GM13977 (cell line): ENCODE measurements at places on chromosomes 7 and 10.

- no peak for DNase-seq
Observed at GRCh38 chr7:156650042-156650441, 9.5 kb downstream of the RNF32 start.

GRCh38 chr10:21022821-21023220 lies 125.7 kb upstream of the NEBL start:
- no peak for DNase-seq

DNA sequence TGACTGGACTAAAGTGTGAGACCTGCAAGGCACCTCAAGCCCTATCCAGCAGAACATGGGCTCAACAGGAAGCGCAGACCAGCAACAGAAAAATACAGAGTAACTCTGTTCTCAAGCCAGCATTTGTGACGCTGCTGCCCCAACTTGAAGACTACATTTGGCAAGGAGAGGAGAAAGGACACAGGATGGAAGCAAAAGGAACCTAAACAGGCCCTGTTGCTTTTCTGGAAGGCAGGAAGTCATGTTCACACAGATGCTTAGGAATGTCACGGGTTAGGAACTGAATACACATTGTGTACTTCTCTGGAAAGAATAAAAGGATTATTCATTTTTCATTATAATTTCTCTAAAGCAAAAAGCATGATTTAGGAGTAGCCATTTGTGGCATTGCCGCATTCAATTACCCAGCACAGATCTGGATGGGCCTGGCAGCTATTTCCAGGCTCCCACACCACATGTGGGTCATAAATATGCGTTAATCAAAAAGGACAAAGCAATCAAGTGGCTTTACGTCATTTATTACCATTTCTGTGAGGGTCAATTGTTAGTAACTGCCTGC lies 19.8 kb upstream of the TOMM7 start:
- no peak for DNase-seq

DNA sequence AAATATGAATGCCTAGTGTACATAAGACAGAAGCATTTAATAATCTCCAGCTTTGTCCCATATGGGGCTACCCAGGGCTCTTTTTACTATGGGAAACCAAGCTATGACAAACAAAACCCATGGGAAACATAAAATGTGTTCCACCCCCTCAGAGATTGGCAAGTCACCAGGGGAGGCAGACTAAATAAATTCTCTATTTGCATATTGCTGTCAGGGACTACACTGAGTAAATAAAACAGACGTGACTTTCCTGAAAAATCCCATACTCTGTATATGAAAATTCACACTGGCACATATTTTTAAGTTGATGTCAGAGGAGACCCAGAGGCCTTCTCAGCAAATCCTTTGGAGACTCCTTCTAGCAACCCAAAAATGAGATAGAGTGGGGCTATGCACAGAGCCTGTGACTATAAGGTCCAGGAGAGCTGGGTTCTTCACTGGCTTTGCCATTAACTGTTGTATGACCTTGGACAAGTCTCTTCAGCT lies 44.0 kb upstream of the HPSE2 start:
- no peak for DNase-seq

GRCh38 chr10:90304533-90304932 lies 553.3 kb downstream of the HTR7 start:
- no peak for DNase-seq

- DNase-seq, result no peak
Observed at GRCh38 chr10:88278912-88279311, 304.2 kb downstream of the RNLS start.

GRCh38 chr10:130050721-130051120 lies 59.9 kb downstream of the C10orf143 start:
- DNase-seq, result no peak

DNA sequence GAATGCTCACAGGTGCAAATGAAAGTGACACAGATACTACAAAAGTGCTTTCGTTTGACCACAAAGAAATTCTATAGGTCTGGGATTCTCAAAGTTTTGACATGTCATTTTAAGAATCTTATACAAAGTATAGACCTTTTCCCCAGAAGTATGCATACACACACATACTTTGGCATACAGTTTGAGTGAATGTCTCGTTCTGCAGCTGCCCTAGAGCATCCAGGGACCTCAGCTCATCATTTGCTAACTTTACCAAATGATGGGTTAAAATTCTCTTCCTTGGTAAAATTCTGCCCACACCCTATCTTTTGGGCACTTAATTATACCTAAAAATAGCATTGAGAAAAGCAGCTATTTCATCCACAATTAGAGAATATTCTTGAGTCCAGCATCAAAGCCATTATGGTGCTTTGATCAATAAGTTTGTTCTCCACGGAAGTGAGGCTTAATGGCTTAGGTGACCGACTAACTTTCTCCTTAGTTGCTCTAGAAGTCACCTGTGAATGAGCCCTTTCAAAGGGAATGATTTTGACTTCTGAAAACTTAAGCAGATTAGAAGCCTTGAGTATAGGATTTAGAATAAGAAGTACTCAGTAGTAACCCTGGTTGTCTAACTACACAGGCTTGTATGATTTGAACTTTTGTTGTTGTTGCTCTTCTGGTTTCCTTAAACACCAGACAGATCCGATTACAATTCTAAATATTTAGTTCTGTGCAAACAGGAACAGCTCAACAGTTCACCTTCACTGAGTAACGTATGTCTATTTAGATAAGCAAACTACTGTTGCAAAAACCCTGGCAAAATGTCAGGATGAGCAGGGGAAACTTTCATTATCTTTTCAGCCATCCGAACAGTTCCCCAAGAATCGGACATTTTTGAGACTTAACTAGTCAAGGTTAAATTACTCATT lies 70.6 kb downstream of the CNNM2 start:
- DNase-seq, result no peak

DNA sequence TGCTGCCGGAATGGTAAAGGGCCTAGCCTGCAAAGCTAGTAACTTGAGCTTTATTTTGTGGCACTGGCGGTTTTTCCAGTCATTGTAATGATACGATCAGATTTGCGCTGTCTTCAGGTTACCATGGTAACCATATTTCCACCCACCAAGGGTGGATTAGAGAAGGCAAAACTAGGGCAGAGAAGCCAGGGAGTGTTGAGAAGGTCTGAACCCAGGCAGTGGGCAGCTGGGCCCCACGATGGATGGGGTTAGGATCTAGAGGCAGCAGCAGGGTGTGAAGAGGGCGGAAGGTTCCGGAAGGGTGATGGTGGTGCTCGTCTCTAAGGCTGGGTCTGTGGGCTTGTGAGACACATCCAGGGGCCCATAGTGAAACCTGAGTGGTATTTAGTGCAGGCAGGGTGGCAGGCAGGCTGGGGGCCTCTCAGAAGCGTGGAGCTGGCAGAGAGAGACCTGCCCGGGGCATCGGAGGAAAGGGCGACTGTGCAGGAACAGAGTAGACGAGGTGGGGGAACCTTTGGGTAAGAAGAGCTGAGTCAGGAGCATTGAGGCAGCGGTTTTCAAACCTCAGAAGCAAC lies 87.9 kb upstream of the GTF2I start:
- DNase-seq, result no peak

GRCh38 chr7:27611059-27611458 lies 51.6 kb downstream of the HIBADH start:
- no peak for DNase-seq

GRCh38 chr10:113576852-113577251 lies 24.0 kb downstream of the HABP2 start:
- no peak for DNase-seq

- no peak for DNase-seq
Observed at GRCh38 chr7:157391036-157391710, 54.4 kb downstream of the DNAJB6 start.

DNA sequence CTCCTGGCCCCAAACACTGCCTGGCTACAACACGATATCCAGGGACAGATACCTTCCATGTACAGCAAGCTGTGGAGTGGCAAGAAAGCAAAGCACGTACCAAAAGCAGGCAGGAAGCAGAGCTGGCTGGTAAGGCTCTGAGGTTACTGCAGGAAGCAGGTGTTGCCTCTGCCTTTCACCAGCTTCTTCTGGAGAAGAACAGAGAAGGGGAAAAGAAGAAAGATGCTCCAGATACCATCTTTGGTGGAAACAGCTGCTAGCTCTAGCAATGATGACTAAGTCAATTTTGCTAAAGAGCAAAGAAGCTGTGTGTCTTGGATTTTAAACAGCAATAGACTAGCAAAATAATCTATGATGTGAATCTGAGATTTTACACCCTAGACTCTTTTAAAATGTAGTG lies 34.9 kb upstream of the PRSS1 start:
- DNase-seq, result no peak

DNA sequence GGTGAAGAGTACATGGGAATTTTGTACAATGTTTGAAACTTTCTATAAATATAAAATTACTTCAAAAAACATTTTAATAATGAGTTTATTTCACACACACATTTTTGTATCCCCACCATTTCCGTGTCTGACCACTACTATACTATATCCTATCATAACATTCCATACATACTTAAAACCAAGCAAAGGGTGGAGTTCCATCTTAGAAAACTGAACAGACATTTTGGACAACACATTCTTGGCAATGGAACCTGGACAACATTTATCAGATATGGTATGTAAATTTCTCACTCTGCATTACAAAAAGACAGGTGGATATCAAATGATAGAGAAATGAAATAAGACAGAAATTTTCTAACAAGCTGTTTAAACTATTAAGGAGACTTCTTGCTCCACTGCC lies 168.9 kb downstream of the TWIST1 start:
- no peak for DNase-seq

- peak; percentile 88 for DNase-seq
Observed at GRCh38 chr10:119206603-119207365, 587 bp upstream of the GRK5 start.

GRCh38 chr10:110993024-110993693 lies 73.8 kb downstream of the SHOC2 start:
- peak; percentile 31 for DNase-seq

- no peak for DNase-seq
Observed at GRCh38 chr10:89553064-89553734, 17.8 kb upstream of the SLC16A12 start.

- no peak for DNase-seq
Observed at GRCh38 chr7:137032436-137032835, 164.0 kb downstream of the CHRM2 start.

GRCh38 chr10:111996103-111996502 lies 187.5 kb downstream of the GPAM start:
- peak; percentile 23 for DNase-seq

GRCh38 chr7:139601176-139601575 lies 77.7 kb downstream of the CLEC2L start:
- DNase-seq, result no peak

DNA sequence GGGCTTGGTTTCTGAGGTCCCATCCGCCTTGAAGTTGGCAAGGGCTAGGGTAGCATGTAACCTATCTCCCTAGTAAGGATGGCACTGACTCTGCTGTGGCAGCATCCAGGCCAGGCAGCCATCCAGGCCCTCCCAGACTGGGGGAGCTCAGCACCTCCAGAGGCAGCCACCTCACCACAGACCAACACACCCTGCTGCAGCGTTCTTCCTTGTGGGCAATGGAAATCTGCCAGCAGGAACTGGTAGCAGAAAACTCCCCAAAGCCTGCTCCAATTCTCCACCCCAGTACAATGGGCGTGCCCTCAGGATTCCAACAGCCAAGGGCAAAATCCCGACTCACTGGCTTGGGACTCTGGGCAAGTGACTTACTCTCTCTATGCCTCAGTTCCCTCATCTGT lies 27.5 kb downstream of the DLG5 start:
- DNase-seq, result no peak

GRCh38 chr7:1123715-1124114 lies 35.8 kb downstream of the GPER1 start:
- DNase-seq, result no peak

DNA sequence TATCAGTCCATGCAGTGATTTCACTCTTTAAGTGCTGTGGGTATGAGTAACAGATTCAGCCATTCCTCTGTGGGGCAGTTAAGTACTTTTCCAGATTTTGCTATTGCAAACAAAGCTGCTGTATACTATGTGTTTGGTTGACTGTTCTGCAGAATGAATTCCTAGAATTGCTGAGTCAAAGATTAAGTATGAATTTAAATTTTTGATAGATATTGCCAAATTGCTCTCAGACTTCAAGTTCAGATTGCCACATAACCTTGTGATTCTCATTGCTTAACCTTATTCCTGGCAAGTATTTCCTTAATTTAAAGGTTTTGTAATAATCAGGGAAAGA lies 21.6 kb upstream of the SAR1A start:
- no peak for DNase-seq

DNA sequence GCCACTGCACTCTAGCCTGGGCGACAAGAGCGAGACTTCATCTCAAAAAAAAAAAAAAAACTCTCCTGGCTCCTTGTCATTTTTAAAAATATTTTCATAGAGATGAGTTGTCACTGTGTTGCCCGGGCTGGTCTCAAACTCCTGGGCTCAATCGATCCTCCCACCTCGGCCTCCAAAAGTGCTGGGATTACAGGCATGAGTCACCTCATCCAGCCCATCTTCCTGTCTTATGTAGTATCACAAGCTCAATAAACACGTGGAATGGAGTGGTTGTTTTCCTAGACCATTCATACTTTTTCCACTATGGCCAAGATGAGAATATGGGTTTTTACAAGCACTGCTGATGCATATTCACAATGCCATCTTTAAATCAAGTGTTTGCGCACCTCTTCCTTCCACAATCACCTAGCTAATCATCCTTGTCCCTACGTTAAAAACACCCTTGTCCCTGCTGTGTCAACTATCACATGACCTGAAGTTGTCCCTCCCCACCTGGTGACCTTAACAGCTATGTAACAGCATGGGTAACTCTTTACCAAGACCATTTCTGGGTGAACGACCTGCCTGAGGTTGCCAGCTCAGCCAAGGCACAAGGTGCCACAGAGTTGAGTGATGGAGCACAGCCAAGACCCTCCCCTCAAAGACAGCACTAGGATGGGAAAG lies 21.3 kb downstream of the DLG5 start:
- no peak for DNase-seq

GRCh38 chr7:5231811-5232484 lies 41.9 kb downstream of the WIPI2 start:
- DNase-seq, result peak; percentile 75

GRCh38 chr7:114412548-114412947 lies 2.1 kb upstream of the FOXP2 start:
- no peak for DNase-seq

DNA sequence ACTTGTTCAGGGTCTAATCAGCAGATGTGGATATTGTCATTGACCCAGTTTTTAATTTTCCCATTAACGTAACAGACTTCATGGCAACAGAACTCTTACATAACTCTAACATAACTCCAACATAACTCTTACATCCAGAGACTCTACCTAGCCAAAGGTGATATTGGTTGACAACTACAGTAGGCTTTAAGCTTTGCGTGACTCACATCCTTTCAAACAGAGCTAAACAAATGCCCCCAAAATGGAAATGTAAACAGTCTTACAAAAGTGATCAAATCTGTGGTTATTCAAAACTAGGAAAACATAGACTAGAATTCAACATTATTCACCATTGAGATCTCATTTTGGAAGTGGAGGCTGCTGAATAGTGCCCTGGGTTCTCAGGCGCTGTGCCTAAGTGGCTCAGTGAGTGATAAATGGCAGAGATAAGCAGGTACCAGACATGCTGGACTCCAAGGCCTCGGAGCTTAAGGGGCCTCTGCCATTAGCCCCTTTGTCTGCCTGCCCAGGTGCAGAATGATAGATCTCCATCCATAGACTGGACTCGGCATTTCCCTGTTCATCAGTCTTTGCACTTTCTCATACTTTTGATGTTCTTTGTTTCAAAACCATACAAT lies 34.3 kb upstream of the BTBD16 start:
- no peak for DNase-seq
